ENCODE measurements at places on chromosomes 12 and 14.
A peak's percentile ranks its signal among the peaks of the same experiment; 100 is the strongest.

DNA sequence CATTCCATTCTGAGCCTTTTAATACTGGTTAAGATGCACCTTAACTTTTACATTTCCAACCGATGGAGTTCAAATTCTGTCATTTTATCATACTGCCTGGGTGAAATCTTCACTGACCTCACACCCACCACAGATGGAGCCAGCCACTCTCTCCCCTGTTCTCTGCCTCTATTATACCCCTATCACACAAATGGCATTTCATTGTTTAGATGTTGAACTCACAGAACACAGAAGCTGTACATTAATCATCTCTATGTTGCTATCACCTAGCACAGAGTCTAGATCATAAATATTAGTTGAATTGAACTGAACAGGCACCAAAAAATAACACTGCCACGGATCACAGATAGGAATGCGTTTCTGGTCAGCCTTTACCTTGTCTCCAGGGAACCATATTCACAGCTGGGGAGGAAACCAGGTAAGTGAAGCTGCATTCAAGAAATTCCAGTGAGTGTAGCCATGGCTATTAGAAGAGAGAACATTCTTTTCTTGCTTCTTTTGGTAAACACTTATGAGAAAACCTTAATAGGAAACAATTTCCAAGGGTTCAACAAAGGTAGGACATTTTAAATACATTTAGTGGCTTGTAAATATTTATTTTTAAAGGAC, 194.9 kb upstream of the RMST start:
- DNase-seq: no peak

DNA sequence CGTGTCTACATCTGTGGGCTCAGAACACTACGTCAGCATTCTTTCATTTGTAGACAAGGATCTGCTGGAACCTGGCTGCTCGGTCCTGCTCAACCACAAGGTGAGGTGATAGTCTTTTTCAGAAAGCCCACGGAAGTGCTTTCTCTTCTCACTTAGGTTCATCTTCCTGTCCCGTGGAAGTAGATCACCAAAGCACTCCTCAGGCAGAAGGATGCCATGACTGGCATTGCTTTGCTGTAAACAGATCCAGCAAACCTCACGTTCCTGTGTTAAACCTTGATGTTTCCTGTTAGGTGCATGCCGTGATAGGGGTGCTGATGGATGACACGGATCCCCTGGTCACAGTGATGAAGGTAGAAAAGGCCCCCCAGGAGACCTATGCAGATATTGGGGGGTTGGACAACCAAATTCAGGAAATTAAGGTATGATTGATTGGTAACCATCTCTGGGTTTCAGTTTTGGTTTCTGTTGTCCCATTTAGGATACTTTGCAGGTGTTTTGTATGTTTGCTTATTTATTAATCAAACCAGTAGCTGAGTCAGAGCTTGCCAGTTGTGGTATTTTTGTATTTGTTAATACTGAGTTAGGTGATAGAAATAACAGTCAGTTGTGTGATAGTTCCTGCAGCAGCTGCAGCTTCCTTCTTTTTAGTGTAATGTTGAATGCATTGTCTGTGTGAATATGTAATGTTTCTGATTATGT, 7.5 kb downstream of the PSMC1 start:
- no peak for DNase-seq

GRCh38 chr14:68780358-68781160, 12.3 kb downstream of the ZFP36L1 start:
- DNase-seq: no peak

- no peak for DNase-seq
These were observed 10.2 kb upstream of the LTA4H start for GRCh38 chr12:96045566-96045965.

GRCh38 chr14:89428546-89429198, 11.6 kb upstream of the FOXN3 start:
- DNase-seq: no peak

GRCh38 chr12:15693228-15693911, 95.8 kb downstream of the EPS8 start:
- DNase-seq: no peak

DNA sequence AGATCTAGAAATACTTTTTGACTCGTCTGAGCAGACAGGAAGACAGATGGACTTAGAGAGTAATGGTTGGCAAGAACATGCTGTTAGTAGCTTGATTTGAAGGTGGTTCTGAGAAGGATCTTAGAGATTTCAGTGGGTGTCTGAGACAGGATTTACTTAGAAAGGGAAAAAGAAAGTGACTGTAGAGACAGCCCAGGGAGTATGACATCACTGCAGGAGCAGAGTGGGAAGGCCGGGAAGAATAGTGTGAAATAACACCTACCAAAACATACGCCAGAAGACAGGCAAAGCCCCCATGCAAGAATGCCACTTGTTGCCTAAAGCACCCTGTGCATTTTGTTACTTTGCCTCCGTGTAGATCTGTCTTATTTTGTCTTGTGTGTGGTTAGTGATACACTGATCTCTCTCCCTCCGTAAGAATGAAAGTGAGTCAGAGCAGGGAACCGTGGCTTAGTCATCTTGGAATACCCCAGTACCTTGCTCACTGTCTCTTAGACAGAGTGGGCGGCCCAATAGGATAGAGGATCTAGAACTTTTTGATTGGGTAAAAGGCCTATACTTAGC, 161.3 kb upstream of the IFNG-AS1 start:
- peak; percentile 7 for DNase-seq

DNA sequence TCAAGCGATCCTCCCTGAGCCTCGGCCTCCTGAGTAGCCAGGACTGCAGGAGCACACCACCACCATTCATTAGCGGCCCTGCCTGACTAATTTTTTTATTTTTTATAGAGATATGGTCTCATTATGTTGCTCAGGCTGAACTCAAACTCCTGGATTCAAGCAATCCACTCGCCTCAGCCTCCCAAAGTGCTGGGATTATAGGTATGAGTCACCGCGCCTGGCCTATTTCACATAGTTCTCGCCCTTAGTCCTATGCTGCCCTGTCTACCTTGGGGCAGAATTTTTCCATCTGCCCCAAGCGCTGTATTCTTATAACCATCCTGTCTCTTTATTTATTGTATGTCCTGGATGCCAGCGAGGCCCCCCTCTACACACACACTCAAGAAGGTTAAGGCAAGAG, 50.9 kb upstream of the BCL2L14 start:
- DNase-seq: no peak

DNA sequence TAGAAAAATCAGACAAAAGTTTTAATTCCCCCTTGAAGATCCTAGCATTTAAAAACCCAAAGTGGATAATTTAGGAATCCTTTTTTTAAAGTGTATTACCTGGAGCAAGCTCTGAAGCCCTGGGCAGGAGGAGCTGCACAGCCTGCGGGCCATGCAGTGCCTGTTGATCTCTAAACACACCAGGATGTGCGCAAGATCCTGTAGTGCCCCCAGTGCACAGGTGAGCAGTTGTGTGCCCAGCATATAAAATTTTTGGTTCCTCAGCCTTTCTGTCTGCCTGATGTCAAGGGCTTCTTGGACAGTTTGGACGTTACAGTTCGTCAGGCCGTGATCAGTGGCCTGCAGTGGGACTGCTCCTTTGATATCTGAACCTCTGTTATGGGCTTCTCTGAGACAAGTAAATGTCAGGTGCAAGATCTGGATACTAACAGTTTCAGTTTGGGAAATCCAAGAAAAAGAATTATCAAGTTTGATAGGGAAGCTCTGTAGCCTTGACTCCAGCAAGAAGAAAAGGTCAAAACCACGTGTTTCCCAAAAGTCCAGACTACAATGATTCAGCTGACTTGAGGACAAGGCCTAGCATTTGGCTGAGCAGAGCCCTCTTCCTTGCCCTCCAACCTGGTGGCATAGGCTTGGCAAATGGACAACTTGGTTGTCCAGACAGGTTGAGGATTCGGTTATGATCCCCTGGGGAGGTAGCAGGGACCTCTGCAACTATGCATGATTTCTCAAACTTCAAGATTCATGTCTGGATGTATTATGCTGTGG, 1.0 kb downstream of the ATXN7L3B start:
- no peak for DNase-seq

- DNase-seq: no peak
These were observed at the start of gene CD163 for GRCh38 chr12:7503686-7504415. Gene CD163 (minus strand): TSS chr12:7503777. CDS start chr12:7503690, 87 bp downstream.

DNA sequence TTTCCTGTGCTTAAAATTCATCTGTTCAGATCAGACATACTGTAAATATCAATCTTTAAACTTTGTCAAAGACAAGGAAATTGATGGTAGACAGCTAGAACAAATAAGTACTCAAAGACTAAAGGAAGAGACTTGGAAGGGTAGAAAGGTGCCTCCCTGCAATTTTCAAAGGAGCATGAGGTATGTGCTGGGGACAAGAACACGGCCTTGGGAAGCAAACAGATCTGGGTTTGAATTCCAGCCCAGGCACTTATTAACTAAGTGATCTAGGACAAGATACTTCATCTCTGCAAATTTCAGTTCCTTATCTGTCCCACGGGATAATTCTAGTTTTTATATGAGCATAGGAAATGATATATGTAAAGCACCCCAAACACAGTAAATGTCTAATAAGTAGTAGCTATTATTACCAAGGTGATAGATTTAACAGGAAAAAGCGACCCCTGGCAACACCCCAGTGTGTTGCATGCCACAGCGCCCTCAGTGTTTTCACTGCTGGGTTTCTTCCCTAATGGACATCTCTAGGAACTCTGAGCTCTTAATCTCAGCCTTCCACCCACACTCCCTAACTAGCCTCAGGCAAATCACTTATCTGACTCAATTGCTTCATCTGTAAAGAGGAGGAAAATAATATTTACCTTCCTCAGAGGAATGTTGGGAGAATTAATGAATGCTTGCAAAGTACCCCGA, 44.7 kb upstream of the BMP4 start:
- no peak for DNase-seq

GRCh38 chr14:65151609-65151956, 49.3 kb upstream of the MAX start:
- no peak for DNase-seq

GRCh38 chr12:110533607-110534006, 31.5 kb downstream of the RAD9B start:
- DNase-seq: no peak

DNA sequence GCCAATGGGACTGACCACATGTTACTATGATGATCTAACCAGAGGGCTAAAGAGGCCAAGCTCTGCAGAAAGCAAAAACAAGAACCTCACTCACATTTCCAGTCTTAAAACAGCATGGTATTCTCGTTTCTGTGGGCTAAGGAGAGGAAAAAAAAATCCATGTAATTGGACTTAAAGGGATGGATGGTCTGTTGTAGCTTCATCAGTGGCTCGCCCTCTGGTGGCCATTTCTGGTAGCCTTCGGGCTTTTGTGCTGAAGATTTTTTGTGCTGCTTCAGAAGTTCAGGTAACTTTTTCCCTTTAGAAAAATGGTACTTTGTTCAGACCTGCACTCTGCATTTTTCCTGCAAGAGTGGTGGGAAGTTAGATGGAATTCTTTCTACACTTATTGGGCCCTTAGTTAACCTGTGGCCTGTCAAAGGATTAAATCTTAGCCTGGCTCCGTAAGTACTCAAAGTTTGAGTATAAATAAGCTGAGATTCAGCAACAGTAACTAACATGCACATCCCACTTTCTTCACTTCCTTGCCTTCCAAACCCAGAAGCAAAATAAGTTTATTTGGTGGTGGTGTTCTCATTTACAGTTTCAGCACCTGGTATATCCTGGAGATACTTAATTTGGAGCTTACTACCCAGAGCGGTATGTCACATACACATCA, 22.3 kb downstream of the DCAF4 start:
- DNase-seq: peak; percentile 24

DNA sequence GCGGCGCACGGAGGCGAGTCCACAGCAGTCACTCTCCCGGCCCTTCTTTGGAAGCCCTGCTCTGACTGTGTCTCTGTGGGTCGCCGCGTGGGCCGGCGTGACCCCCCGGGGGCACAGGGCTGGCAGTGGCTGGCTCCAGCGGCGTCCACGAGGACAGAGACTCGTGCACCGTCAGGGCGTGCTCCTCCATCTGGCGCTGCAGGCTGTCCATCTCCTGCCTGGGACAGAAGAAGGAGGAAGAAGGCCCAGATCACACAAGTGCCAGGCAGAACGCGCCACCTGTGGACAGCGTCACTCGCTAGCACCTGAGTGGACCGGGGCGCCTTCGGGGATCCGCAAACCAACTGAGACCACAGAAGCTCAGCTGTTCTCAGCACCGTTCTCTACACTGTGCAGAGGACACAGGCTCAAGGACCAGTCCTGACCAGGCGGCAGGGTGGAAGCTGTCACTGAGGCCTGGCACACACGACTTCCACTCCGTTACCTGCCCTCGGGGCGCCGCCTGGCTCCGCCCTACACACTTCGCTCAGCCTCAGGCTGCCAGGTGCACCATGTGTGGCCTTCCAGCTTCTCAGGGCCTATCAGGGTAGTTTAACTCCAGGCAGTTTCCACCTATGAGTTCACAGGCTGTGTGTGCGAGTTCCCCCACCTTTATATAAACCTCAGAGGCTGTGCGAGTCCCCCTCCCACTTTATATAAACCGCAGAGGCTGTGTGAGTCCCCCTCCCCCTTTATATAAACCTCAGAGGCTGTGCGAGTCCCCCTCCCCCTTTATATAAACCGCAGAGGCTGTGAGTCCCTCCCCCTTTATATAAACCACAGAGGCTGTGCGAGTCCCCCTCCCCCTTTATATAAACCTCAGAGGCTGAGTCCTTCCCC, 11.7 kb upstream of the ANKLE2 start:
- no peak for DNase-seq

- DNase-seq: no peak
These were observed 91.6 kb upstream of the FERMT2 start for GRCh38 chr14:53042480-53042879.

DNA sequence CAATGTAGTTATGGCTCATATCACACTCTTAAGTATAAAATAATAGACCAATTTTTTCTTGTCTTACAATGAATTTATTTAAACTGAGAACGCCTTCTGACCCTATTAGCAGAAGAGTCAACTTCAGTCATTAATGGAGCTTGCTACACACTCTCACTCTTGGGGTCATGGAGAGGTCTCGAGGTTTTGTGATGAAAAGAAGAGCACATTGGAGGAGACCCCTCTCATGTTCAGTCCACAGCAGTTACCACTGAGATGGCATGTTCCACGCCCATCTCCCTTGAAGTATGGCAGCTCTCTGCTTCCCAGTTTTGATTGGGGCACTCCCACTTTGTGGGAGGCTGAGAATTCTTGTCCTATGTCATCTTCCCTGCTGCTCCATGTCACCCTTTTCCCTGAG, 266.4 kb downstream of the RPS29 start:
- DNase-seq: no peak

DNA sequence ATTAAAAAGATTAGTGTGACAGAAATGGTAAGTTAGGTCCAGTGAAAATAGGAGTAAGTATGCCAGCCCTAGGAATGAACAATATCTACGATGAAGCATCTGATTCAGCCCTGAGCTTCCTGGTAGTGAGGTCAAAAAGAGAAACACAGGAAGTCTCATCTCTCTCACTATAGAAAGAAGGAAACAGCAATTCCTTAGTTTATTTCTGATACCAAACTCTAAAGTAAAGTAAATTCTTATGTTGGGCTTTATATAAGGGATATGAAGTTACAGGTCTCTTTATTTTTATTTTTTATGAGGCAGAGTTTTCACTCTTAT, 76.7 kb upstream of the RFLNA start:
- no peak for DNase-seq

DNA sequence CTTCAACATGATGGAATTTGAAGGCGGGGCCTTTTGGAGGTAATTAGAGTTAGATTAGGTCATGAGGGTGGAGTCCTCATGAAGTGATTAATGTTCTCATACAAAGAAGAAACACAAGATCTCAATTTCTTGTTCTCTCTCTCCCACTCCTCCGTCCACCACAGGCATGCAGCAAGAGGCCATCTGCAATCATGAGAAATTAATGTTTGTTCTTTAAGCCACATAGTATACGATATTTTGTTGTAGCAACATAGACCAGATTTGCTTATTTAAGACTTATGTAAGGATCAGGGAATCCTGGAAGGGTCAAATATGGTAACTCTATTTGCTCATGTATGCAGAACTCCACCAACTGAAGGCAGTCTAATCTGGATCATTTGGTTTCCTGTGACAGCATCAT, 429.0 kb downstream of the LRIG3 start:
- DNase-seq: no peak

All from stimulated activated CD8-positive, alpha-beta memory T cell treated with anti-CD3 and anti-CD28 coated beads, Interleukin-4, amount 100 ng/mL, for 4 hours (primary cell).